ENCODE measurements at places on chromosomes 7 and 10. TPM values are rescaled to one million over a fixed set of nuclear protein-coding genes. Genes with fewer than 3 reads are reported as not detected.
A peak's percentile ranks its signal among the peaks of the same experiment; 100 is the strongest.

GRCh38 chr7:4271716-4272015 is 410.4 kb upstream of the FOXK1 start:
- no peak overlapping the region for H3K4me3 ChIP-seq
- no peak overlapping the region for H3K27ac ChIP-seq
- no peaks in the 10 kb centered on the region for H3K36me3 ChIP-seq
- no peaks in the 10 kb centered on the region for H3K27me3 ChIP-seq
- H3K4me1 ChIP-seq, result no peaks in the 10 kb centered on the region

DNA sequence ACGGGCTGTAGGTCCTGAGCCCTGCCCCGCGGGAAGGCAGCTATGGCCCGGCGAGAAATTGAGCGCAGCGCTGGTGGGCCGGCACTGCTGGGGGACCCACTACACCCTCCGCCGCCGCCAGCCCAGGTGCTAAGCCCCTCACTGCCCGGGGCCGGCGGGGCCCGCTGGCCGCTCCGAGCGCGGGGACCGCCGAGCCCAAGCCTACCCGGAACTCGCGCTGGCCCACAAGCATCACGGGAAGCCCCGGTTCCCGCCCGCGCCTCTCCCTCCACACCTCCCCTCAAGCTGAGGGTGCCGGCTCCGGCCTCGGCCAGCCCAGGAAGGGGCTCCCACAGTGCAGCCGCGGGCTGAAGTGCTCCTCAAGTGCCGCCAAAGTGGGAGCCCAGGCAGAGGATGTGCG is 5.5 kb upstream of the CACUL1 start:
- H3K4me1 ChIP-seq, result peaks cover 7% of the 10 kb centered on the region
- DNase-seq, result no peak

- no peak overlapping the region for H3K4me3 ChIP-seq
- DNase-seq, result peak; percentile 45
- no peaks in the 10 kb centered on the region for H3K36me3 ChIP-seq
- H3K27ac ChIP-seq, result no peak overlapping the region
- H3K4me1 ChIP-seq, result peaks cover 6% of the 10 kb centered on the region
These were observed 1.1 kb upstream of the FUOM start for GRCh38 chr10:133358925-133359310.

- no peak overlapping the region for H3K4me3 ChIP-seq
- H3K27me3 ChIP-seq, result no peaks in the 10 kb centered on the region
- no peaks in the 10 kb centered on the region for H3K36me3 ChIP-seq
- no peak for DNase-seq
These were observed 169.9 kb downstream of the RNF133 start for GRCh38 chr7:122528879-122529481.

- H3K27ac ChIP-seq, result no peak overlapping the region
- H3K4me1 ChIP-seq, result peaks cover 7% of the 10 kb centered on the region
- no peak overlapping the region for H3K4me3 ChIP-seq
- H3K36me3 ChIP-seq, result no peaks in the 10 kb centered on the region
These were observed 210.6 kb downstream of the TPST1 start for GRCh38 chr7:66415659-66416265.

GRCh38 chr10:24467136-24467535 is 256.6 kb downstream of the ARHGAP21 start:
- H3K27me3 ChIP-seq, result no peaks in the 10 kb centered on the region
- no peak overlapping the region for H3K4me3 ChIP-seq
- H3K4me1 ChIP-seq, result no peaks in the 10 kb centered on the region
- no peaks in the 10 kb centered on the region for H3K36me3 ChIP-seq

DNA sequence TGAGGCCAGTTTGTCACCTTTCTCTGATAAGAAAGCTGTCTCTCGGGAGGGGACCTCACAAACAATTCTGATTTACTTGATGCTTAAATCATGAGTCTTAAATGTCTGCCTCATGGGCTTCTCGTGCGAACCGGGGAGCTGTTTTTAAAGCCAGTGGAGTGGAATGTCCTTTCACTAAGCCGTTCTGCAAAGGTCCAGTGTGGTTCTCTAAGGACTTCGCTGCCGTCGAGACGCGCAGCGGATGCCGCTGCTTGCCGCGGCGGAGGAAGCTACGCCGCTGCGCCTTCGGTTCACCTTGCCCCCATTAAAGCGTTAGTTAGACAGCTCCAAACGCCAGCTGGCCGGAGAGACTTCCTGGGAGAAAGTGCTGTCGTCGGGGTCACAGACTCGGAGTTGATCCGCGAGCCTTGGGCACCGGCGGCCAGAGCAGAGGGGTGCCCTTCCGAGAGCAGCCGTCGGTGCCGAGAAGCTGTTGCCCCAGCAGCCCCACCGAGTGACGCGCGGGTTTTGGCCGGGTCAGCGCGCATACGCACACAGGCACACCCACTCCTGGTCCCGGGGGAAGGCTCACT is 1.3 kb upstream of the HMX3 start:
- peak overlapping the region; percentile 72 for H3K27ac ChIP-seq
- DNase-seq, result no peak
- H3K36me3 ChIP-seq, result no peaks in the 10 kb centered on the region
- H3K4me3 ChIP-seq, result no peak overlapping the region

DNA sequence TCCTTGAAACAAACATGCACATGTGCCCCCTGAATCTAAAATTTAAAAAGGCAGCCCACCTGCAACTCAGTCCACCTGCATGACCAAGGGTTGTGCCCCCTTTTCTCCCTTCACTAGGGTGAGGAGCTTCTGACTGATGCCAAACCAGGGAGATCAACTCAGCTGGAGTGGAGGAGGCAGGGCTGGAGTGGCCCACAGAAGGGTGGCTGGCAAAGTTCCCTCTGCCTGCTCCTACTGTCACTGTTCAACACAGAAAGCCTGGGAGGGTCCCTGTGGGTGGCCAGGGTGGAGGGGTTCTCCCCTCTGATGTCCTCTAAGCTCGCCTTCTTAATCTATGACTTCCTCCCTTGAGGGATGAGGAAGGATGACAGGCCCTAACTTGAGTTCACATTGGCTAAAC is 55.7 kb upstream of the ANTXRL start:
- no peak for DNase-seq
- no peaks in the 10 kb centered on the region for H3K27me3 ChIP-seq
- no peaks in the 10 kb centered on the region for H3K4me1 ChIP-seq
- H3K4me3 ChIP-seq, result no peak overlapping the region

CLCN1 gene
- total RNA-seq, result not detected

SLC16A12 gene
- not detected for total RNA-seq

TMEM236 gene
- 0.11 TPM for total RNA-seq

NDUFB8 gene
- total RNA-seq, result 246 TPM

UPK3B gene
- total RNA-seq, result not detected

RARRES2 gene
- not detected for total RNA-seq

IDI1 gene
- 50.1 TPM for total RNA-seq

Measured in CD8-positive, alpha-beta memory T cell (primary cell).